NT2/D1 (cell line): ENCODE measurements at places on chromosomes 3 and 15.

DNA sequence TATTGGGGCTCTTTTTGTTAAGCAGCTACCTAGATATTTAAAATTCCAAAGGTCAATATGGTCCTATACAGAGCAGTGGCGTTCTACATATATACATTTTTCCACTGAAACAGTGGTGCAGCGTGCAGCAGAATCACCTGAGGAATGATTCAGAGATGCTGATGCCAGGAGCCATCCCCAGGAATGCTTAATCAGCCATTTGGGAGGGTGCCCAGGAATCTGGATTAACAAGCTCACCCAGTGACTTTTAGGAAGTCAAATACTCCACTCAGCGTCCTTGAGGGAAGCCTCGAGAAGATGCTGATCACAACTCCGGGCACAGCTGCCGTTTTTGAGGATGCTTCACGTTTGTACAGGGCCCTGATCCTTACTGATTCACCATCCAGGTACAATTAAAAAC lies 82.6 kb upstream of the ARHGEF3 start:
- no peak for DNase-seq

DNA sequence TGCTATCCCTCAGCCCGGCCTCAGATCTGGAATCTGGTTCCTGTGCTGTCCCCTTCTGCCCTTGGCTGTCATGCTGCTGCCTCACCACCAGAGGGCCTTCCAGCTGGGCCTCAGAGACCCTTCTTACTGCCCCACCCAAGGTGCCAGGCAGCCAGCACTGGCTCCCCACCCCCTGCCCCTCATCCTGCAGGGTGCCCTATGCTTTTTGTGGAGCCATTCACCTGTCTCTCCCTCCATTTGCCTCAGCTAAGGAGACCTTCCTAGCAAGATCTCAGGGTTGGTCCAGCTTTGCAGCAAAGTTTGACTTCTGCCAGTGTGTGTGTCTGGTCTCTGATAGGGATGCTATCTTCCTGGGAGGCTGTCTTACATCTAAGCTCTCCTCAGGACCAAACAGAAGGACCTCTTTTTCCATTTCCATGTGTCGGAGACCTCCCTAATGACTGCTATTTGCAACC lies 1.9 kb upstream of the VWA5B2 start:
- no peak for DNase-seq

GRCh38 chr15:64774629-64775493 lies 528 bp downstream of the RBPMS2 start:
- no peak for DNase-seq

DNA sequence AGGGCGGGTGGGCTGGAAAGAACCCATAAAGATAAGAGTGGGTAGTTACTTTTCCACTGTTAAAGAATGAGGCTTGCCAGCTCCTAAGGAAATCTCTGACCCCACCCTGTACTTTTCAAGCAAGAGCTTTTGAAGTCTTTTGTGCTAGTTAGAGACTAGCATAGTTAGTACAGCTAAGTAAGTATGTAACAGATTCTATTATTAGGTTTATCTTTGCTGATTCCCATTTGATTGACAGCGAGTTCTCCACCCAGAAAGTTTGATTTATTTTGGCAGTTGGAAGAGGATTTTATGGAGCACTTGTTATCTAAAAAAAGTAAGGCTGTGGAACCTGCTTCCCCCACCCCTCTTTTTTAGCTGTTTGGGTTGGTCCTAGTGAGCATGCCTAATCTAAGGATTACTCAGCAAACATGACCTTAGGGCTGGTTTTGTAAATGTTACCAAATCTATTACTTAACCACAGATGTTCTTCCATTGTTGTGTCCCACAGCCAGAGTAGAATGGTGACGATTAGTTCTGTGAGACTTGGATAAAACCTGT lies 57.6 kb downstream of the FNDC3B start:
- no peak for DNase-seq

DNA sequence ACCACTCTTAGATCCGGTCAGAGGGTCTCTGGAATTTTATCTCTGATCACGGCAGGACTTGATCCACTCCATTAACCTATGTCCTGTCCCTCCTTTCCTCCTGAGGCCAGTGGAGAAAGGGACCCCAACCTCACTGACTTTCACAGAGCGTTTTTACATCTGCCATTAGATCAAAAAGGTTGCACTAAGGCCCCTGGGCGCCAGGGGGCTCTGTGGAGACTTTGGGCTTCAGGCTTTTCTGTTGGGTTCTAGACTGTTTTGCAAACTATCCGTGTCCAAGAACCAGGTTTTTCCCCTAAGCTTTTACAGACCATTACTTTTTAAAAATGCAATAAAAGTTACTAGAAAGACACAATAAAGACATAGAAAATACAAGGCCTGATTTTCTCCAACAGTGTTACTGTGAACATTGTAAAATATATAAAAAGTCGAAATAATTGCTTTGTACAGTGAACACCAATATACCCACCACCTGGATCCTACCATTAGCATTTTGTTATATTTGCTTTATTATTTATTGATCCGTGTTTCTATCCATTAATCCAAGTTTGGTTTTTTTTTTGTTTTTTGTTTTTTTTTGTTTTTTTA lies 159.7 kb downstream of the POLR2M start:
- DNase-seq = peak; percentile 49

GRCh38 chr3:52372822-52373504 lies 56.8 kb downstream of the DNAH1 start:
- DNase-seq = no peak

DNA sequence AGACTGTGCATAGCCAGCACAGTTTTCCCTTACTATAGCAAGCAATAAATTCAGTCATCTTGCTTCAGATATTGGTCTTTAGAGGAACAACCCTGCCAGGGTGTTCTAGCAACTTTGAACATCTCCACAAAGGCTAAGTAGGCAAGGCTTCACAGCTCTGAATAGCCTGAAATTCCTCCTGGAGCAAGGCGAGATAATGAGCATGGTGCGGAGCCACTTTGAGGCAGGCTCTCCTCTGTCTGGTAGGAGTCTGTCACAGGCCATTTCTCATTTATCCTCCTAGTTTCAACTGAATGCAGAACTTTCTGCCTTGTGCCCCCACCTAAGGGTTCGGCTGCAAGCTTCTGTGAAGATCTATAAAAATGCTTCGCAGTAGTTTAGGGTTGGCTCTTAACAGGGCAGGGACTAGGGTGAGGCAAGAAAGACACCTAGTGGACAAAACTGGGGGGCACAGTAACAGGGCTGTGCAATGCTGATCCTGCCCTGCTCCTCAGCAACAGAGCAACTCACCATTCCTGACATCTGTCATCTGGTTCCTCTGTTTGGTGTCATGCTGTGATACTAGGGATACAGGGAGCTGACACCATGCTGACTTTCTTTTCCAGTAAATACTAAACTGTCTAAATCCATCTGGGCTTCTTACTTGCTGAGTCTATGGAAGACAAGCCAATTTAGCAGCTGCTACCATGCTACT lies 16.6 kb upstream of the EHHADH start:
- no peak for DNase-seq

GRCh38 chr3:86029590-86029989 lies 961.4 kb downstream of the VGLL3 start:
- DNase-seq = no peak

GRCh38 chr15:73991260-73991659 lies 835 bp downstream of the STOML1 start:
- DNase-seq = no peak

DNA sequence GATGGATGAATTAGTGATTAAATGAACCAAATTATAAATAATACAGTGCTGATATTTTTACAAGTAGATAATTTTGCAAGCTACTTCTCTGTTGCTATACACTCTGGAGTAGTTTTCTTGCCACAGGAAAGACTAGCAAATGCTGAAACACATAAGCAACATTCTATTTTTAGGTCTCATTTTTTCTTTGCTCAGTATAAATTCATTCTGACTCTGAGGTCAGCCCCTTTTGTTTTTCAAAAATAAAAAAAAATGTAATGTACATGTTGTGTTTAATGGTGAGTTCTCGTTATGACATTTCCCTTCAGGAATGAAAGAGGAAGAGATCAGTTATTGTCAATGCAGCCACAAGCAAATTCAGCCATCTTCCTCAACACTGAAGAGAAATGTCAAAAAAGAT lies 24.9 kb downstream of the GJD2 start:
- DNase-seq = no peak

GRCh38 chr15:67945951-67946700 lies 106.3 kb upstream of the RNU6-1 start:
- DNase-seq = peak; percentile 97

- no peak for DNase-seq
These were observed 3.0 kb downstream of the BMF start for GRCh38 chr15:40105517-40106202.

DNA sequence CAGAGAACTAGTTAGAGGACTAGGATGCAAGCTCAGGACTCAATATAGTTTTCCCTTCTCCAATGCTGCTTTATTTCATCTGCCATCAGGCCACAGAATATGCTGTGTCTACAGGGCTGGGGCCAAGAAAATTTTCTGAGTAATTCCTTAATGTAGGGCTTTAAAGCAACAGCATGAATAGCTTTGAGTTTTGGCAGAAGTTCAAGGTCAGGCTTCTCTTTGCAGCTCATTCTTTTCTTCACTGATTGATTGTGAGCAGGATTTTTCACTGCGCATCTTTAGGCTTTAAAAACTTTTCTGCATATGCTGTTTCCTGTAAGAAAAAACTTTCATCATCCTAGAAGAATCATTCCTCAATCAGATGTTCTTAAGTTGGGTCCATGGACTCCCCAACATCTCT lies 4.6 kb downstream of the TMEM108 start:
- no peak for DNase-seq

- DNase-seq = peak; percentile 85
These were observed 54.9 kb downstream of the SPSB4 start for GRCh38 chr3:141105828-141106628.

GRCh38 chr3:82596805-82597204 lies 835.4 kb upstream of the GBE1 start:
- no peak for DNase-seq

DNA sequence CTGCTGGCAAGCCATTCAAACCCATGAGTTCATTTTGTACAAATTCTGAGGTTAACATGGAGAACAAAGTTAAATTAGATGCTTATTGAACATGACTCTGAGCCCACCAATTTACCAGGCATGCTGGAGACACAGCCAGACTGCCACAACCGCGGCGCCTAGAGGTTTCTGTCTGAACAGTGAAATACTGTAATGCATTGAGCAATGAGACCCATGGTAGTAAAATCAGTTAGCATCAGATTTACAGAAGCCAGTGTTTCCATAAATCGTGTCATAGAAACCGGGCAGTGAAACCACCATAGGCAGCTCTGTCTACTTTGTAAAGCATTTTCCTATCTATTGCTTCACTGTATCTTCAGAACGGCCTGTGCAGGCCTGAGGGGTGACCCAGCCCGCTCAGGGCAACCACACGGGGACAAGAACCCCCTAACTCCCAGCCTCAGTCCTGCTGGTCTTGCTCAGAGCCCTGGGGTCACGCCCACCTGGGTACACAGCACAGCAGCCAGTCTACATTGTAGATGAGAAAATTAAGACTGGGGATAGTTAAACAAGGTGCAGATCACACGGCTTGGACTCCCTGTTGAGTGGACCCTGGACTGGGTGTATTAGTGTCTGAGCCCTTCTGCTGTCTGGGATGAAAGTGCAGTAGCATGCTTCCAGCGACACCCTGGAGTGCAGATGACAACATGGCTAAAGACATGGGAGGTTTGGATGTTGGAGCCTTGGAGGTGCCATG lies 44.2 kb downstream of the MGLL start:
- no peak for DNase-seq

GRCh38 chr3:150269526-150269925 lies 138.6 kb upstream of the TSC22D2 start:
- DNase-seq = no peak

DNA sequence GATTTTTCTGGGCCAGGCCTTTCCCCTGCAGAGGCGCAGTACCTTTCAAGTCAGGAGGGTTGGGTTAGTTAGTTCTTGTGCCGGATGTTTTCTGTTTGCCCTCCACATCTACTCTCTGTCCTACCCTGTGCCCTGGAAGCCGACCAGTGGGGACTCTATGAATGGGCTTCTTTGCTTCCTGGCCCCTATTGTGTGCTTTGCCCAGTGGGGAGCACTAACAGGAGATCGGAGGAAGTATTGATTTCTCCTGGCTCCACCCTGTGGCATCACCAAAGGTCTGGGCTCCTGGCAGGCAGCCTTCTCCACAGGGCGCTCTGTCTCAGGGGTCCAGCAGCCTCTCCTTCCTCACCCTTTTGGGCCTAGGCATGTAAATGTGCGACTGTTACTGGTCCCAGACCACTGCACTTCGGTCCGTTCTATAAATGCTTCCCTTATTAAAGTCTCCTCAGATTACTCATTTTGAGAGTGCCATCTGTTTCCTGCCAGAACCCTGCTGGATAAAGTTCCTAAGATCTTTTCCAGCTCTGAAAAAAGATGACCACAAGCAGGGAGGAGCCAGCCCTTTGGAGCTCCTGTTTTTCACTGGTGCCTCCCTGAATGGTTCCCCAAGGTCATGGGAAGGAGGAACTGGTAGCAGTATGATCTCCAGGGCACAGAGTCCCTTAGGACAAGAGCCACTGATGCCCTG lies 44.5 kb downstream of the CTDSPL start:
- no peak for DNase-seq
